ENCODE measurements at places on chromosomes 12 and 14. TPM values are rescaled to one million over a fixed set of nuclear protein-coding genes. Genes with fewer than 3 reads are reported as not detected.

- DNase-seq: no peak
Observed at GRCh38 chr12:121925358-121925695, 6.9 kb downstream of the CFAP251 start.

- no peak for DNase-seq
Observed at GRCh38 chr12:67969134-67969802, 20.0 kb upstream of the IFNG-AS1 start.

GRCh38 chr14:100900837-100901390, 2.6 kb downstream of the RTL1 start:
- DNase-seq: no peak

The SYT1 gene
- 0.87 TPM for total RNA-seq

- no peak for DNase-seq
Observed at GRCh38 chr14:83960832-83961512, 1569.0 kb upstream of the FLRT2 start.

DNA sequence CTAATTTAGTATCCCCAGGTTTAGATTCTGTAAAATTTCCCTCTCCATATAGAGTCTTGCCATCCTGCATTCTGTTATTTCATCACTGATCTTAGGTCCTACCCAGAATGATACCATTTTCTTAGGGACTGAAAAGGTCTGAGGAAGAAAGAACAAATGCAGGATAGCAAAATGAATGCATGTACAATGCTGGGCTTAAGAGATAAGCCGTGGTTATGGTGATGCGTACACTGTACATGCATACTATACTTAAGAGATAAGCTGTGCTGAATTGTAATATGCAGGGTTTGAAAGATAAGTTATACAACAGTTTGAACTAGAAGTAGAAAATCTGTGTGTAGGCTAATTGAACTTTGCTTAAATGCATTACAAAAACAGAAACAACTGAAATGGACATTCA, 416.2 kb downstream of the C12orf50 start:
- DNase-seq: no peak

DNA sequence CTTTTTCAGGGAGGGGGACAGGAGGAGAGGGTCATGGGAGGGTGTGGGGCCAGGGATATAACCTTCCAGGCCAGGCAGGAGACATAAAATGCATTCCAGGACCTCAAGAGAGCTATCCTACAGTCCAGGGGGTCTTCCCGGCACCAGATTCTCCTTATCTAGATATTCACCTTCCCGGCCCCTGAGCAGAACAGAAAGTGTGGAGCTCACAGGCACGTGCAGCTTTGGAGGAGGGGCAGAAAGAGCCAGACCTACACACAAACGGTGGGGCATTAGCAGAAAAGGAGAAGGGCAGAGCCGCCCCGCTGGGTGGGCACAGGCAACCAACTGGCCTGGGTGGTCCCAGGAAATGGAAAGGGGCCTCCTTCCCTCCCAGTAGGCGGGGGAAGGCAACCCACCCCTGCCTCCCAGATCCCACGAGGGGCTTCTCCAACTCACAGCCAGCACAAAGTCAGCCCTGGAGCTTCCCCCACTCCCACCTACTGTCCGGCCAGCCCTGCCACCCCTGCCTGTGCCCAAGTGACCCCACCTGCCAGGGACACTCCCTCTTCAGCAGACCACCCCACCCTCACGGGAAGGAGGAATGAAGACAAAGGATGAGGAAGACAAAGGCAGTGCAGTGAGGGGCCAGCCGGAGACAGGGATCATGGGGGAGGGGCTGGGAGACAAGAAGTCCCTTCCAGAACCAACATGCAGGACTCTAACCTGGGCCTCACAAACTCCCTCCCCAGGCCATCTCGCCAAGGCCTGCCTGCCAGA, 33.3 kb downstream of the CCDC85C start:
- DNase-seq: no peak

GRCh38 chr14:75989134-75989533, 3.6 kb downstream of the IFT43 start:
- no peak for DNase-seq

- no peak for DNase-seq
Observed at GRCh38 chr14:55274751-55275150, 3.5 kb downstream of the FBXO34 start.

All from mesenteric fat pad (tissue), 1 donor.